ENCODE measurements at places on chromosomes 12 and 14.

- H3K27ac ChIP-seq: no peak overlapping the region
- no peak overlapping the region for H3K4me3 ChIP-seq
- H3K36me3 ChIP-seq: no peaks in the 10 kb centered on the region
- H3K4me1 ChIP-seq: no peaks in the 10 kb centered on the region
- H3K27me3 ChIP-seq: peaks cover 16% of the 10 kb centered on the region
- DNase-seq: no peak
These were observed 220.6 kb downstream of the GXYLT1 start for GRCh38 chr12:41924111-41924510.

GRCh38 chr14:58167057-58167456, 15.0 kb upstream of the ARMH4 start:
- H3K27ac ChIP-seq: no peak overlapping the region
- H3K4me1 ChIP-seq: peaks cover 7% of the 10 kb centered on the region
- no peak for DNase-seq
- no peaks in the 10 kb centered on the region for H3K36me3 ChIP-seq
- H3K27me3 ChIP-seq: peaks cover 3% of the 10 kb centered on the region

DNA sequence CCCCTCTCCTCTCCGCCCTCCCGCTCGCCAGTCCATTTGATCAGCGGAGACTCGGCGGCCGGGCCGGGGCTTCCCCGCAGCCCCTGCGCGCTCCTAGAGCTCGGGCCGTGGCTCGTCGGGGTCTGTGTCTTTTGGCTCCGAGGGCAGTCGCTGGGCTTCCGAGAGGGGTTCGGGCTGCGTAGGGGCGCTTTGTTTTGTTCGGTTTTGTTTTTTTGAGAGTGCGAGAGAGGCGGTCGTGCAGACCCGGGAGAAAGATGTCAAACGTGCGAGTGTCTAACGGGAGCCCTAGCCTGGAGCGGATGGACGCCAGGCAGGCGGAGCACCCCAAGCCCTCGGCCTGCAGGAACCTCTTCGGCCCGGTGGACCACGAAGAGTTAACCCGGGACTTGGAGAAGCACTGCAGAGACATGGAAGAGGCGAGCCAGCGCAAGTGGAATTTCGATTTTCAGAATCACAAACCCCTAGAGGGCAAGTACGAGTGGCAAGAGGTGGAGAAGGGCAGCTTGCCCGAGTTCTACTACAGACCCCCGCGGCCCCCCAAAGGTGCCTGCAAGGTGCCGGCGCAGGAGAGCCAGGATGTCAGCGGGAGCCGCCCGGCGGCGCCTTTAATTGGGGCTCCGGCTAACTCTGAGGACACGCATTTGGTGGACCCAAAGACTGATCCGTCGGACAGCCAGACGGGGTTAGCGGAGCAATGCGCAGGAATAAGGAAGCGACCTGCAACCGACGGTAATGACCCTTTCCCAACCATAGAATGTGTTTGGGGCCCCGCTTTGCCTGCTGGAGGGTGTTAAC, 615 bp downstream of the CDKN1B start:
- peaks cover 82% of the 10 kb centered on the region for H3K36me3 ChIP-seq
- DNase-seq: peak; percentile 40
- H3K4me3 ChIP-seq: peak overlapping the region; percentile 97
- H3K27me3 ChIP-seq: no peaks in the 10 kb centered on the region
- peaks cover 31% of the 10 kb centered on the region for H3K4me1 ChIP-seq
- peak overlapping the region; percentile 99 for H3K27ac ChIP-seq

DNA sequence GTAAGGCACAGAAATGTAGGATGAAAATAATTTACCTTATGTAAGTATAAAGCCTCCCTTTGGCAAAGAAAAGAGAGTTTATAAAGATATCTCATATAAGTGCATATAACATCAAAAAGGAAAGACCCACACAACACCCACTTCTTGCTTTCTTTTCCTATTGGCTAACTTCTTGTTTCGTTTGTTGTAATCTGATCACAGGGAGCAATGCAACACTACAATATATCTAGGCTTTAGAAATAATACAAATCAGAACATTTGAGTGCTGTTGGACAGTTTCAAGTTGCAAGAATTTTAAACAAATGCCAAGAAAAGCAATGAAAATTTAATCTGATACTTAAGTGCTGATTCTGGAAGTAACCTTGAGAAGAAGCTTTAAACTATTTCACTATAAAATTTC, 1.3 kb downstream of the FGD6 start:
- peaks cover 8% of the 10 kb centered on the region for H3K27me3 ChIP-seq
- H3K4me3 ChIP-seq: no peak overlapping the region
- DNase-seq: no peak
- H3K27ac ChIP-seq: no peak overlapping the region
- H3K36me3 ChIP-seq: peaks cover 7% of the 10 kb centered on the region
- H3K4me1 ChIP-seq: peaks cover 22% of the 10 kb centered on the region

- peaks cover 5% of the 10 kb centered on the region for H3K27me3 ChIP-seq
- H3K4me1 ChIP-seq: peaks cover 12% of the 10 kb centered on the region
- H3K27ac ChIP-seq: no peak overlapping the region
These were observed 16.3 kb upstream of the ABHD12B start for GRCh38 chr14:50855558-50855957.

DNA sequence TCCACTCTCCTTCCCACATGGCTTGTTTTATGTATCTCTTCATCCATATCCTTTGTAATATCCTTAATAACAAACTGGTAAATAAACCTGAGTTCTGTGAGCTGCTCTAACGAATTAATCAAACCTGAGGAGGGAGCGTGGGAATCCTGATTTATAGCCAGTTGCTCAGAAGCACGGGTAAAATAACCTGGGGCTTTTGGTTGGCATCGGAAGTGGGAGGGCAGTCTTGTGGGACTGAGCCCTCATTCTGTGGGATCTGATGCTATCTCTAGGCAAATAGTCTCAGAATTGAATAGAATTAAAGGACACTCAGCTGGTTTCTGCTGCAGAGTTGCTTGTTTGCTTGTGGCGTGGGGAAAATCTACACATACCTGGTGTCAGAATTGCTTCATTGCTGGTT, 17.5 kb upstream of the LDHB start:
- DNase-seq: no peak
- no peak overlapping the region for H3K4me3 ChIP-seq
- no peaks in the 10 kb centered on the region for H3K36me3 ChIP-seq
- no peak overlapping the region for H3K27ac ChIP-seq
- peaks cover 31% of the 10 kb centered on the region for H3K4me1 ChIP-seq

DNA sequence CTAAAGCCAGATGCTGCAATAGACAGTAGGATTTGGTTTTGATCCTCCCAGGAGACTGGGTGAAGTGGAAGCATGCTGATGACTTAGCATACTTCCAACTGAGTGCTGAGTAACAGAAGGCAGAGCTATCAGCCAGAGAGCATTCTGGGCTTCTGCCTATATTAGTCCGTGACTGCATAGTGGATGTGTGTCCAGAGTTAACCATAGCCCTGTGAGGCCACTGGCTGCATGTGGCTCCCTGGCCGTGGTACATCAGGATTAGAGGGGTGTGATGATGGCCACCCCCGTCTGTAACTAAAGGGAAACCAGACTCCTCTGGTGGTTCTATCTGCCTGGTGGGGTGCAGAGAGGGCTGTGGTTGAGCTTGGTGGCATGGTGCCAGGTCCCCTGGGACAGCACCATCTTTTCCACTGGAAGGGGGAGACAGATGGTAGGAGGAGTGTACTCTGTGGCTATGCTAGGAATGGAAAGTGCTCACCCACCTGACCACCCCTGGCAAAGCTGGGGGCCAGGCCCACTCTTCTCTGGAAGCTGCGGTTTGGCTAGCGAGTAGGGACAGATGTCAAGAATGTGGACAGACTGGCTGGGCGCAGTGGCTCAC, 27.4 kb downstream of the ABCD4 start:
- DNase-seq: no peak
- H3K27ac ChIP-seq: no peak overlapping the region

DNA sequence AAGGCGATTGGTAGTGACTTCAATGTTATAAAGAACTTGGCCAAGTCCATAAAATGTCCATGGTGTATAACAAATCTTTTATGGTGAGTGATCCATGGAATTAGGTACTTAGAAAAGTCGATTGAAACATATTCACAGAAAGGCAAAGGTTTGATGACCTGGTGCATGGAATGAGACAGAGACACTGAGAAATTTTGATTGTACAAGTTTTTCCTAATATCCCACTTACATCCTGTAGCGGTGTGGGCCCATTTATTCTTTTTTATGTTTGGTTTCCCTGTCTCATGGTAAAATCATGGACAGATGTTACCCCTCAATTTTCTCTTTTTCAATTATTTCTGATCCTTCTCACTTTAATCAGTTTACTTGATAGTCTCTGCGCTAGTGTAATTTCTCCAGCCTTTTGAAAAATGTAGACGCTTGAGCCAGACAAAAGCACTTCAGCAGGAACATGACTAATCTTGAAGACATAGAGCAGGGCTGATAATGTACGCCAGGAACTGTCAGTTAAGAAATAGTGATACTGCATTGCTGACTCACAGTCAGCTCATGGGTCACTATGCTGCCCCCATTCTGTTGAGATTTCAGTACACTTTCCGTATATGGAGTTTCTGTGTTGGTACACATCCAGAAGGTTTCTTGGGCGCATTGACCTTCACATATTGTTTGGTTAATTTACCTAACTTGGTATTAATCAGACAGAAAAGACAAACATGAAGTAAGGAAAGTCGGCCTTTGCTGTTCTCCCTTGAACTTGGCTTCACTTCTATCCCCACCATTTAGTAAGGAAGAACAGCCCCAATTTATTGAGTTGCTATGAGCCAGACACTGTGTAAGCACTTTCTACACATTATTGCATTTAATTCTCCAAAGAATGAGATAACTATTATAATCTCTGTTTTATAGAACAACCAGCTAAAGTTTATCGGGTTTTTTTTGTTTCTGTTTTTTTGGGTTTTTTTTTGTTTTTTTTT, 841.7 kb downstream of the DIO2 start:
- H3K4me1 ChIP-seq: no peaks in the 10 kb centered on the region
- DNase-seq: no peak
- H3K27me3 ChIP-seq: no peaks in the 10 kb centered on the region
- H3K27ac ChIP-seq: no peak overlapping the region

- no peak for DNase-seq
- no peak overlapping the region for H3K4me3 ChIP-seq
- no peak overlapping the region for H3K27ac ChIP-seq
- no peaks in the 10 kb centered on the region for H3K27me3 ChIP-seq
- no peaks in the 10 kb centered on the region for H3K36me3 ChIP-seq
These were observed 342.5 kb downstream of the SLC16A7 start for GRCh38 chr12:59938190-59938962.

DNA sequence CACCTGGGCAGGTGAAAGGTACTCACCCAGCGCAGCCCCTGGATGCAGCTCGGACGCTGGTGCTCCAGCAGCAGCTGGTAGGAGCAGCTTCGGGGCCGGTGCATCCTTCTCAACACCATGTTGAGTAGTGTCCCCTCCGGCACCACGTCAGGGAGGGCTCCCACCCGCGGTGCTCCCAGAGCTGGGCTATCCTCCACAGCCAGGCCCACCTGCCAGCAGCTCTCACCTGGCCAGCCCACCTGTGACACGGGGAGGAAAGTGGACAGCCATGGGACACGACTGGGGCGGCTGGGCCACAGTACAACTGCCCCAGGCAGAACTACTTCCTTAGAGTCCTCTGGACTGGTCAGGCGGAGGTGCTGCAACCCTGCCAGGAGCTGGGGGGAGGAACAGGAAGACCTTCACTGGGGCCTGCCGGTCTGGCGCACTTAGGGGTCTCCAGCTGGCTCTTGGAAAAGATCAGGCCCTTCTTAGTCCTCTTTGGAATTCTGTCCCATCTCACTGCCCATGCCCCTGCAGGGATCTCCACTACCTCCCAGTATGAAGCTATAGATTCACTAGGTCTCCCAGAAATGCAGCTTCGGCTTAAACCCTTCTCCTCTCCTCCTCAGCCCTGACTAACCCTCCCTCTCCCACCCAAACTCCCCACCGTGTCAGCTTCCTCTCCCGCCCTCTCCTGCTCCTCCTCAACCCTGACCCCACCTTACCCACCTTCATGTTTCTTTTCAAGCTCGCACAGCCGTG, 668 bp downstream of the RAPGEF3 start:
- no peak for DNase-seq
- H3K27me3 ChIP-seq: peaks cover 2% of the 10 kb centered on the region
- no peak overlapping the region for H3K27ac ChIP-seq
- peak overlapping the region; percentile 33 for H3K4me3 ChIP-seq
- peaks cover 53% of the 10 kb centered on the region for H3K4me1 ChIP-seq

DNA sequence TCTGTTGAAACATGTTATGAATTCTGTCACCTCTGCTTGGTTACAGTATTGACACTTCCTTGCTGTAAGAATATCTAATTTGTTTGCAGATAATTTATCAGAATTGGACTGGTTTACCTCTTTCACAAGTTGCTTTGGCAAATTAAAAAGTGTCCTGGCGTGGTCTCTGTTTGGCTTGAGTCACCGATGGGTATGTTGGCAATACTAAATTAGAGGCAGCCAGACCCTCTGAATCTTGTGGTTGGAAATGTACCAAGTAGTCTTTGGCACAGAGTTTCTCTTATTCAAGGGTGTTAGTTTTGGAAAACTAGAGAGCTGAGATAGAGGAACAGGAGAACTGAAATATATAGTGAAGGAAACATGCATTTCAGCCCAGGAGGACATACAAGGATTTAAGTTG, 521.1 kb upstream of the MGAT4C start:
- no peaks in the 10 kb centered on the region for H3K36me3 ChIP-seq
- DNase-seq: no peak
- H3K27ac ChIP-seq: no peak overlapping the region
- H3K4me3 ChIP-seq: no peak overlapping the region
- H3K27me3 ChIP-seq: no peaks in the 10 kb centered on the region

- DNase-seq: no peak
- H3K27ac ChIP-seq: no peak overlapping the region
- H3K4me3 ChIP-seq: no peak overlapping the region
- peaks cover 11% of the 10 kb centered on the region for H3K27me3 ChIP-seq
These were observed 6.6 kb upstream of the SNRPF start for GRCh38 chr12:95852133-95852532.

DNA sequence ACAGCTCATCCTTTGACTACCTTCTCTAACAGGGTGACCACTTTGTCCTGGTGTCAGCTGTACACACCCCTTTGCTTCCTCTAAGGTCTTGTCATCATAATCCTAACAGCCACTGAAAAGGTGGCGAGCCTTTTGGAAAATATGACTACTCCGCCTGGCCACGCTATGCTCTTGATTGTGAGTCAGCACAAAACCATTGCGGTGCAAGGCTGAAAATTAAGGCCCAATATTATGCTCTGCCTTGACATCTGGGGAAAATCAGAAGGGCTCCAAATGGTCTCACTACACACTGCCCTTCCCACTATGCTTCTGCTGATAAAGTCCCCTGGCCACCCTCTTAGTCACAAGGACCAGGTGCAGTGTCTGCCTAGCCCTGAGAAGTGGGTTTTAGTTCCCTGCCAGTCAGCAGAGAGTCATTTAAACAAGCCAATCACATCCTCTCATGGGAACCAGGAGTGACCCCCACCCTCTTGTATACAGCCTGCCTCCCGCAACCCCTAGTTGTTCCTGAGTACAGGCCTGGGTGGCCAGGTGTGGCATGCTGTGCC, 34.3 kb downstream of the FGD6 start:
- no peak overlapping the region for H3K4me3 ChIP-seq
- no peaks in the 10 kb centered on the region for H3K36me3 ChIP-seq
- H3K27ac ChIP-seq: no peak overlapping the region
- H3K27me3 ChIP-seq: peaks cover 1% of the 10 kb centered on the region
- no peaks in the 10 kb centered on the region for H3K4me1 ChIP-seq
